Kidney (tissue), 22 donors: ENCODE measurements at places on chromosomes 5 and 9. TPM values are rescaled to one million over a fixed set of nuclear protein-coding genes. Genes with fewer than 3 reads are reported as not detected.

- no peak for DNase-seq
- no peaks in the 10 kb centered on the region for H3K36me3 ChIP-seq
- H3K27ac ChIP-seq: no peak overlapping the region
- no peak overlapping the region for H3K4me3 ChIP-seq
- H3K4me1 ChIP-seq: peaks cover 3% of the 10 kb centered on the region
- no peaks in the 10 kb centered on the region for H3K27me3 ChIP-seq
Measured at GRCh38 chr5:14702238-14702839, 37.8 kb downstream of the OTULIN start.

DNA sequence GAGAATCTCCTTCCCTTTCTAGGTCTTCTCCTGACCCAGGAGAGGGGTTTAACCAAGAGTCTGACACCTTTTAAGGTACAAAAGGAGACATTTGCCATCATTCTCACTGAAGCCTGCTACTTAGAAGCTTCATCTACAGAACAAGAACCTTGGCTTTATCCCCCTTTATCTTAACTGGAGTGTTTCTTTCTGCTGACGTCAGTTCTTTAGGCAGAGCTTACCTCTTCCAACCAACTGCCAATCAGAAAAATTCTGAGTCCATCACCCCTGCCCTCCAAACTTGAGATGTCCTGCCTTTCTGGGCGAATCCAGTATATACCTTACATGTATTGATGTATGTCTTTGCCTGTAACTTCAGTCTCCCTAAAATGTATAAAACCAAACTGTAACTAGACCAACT lies 37.2 kb downstream of the PLEKHG4B start:
- H3K27ac ChIP-seq: no peak overlapping the region
- H3K4me3 ChIP-seq: no peak overlapping the region
- no peaks in the 10 kb centered on the region for H3K36me3 ChIP-seq
- DNase-seq: no peak

- H3K4me1 ChIP-seq: no peaks in the 10 kb centered on the region
- no peaks in the 10 kb centered on the region for H3K27me3 ChIP-seq
- H3K4me3 ChIP-seq: no peak overlapping the region
Measured at GRCh38 chr9:25261445-25261844, 416.8 kb downstream of the TUSC1 start.

DNA sequence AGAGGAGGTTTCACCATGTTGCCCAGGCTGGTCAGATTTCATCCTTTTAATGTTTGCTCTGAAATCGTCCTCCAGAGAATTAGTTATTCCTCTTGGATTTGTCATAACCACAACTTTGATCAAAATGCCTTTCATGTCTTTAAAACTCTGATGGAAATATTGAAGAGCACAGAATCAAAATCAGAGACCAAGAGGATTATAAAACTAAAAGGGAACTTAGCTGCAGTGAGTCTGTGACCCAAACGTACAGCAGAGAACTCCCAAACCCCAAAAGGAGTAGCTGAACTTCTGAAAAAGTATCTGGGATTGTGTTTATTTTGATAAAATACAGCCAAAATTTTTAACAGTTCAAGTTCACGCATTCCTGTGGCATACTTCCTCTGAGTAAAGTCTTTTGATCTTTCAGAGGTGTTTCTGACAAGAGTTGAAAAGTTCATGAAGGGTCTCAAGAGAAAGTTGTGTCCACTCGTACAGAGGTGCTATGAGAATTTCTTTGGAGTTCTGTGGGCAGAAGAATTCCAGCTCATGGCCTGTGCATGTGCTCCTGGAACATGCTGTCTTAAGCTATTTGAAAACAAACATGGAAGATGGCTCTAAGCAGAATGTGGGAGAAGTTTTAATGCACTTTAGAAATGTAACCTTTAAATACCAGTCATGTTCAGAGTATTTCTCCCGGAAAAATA lies 124.0 kb downstream of the ESM1 start:
- H3K27me3 ChIP-seq: no peaks in the 10 kb centered on the region
- H3K36me3 ChIP-seq: no peaks in the 10 kb centered on the region
- H3K27ac ChIP-seq: no peak overlapping the region
- no peak overlapping the region for H3K4me3 ChIP-seq
- no peaks in the 10 kb centered on the region for H3K4me1 ChIP-seq

GRCh38 chr9:95285307-95285706 lies 32.2 kb downstream of the FANCC start:
- H3K36me3 ChIP-seq: no peaks in the 10 kb centered on the region
- no peak for DNase-seq
- H3K27me3 ChIP-seq: no peaks in the 10 kb centered on the region
- peaks cover 4% of the 10 kb centered on the region for H3K4me1 ChIP-seq

Gene FOXD4L5
- total RNA-seq: 0.09 TPM

Gene COL15A1
- total RNA-seq: 42.0 TPM

Gene HOMER1
- 9.2 TPM for total RNA-seq

Gene IQGAP2
- 23.2 TPM for total RNA-seq

Gene GDNF
- total RNA-seq: 0.88 TPM

Gene SLC6A19
- 2.2 TPM for total RNA-seq

Gene CEMIP2
- 70.7 TPM for total RNA-seq

Gene FAM169A
- total RNA-seq: 8.6 TPM
